ENCODE measurements at places on chromosomes 13 and 19.

DNA sequence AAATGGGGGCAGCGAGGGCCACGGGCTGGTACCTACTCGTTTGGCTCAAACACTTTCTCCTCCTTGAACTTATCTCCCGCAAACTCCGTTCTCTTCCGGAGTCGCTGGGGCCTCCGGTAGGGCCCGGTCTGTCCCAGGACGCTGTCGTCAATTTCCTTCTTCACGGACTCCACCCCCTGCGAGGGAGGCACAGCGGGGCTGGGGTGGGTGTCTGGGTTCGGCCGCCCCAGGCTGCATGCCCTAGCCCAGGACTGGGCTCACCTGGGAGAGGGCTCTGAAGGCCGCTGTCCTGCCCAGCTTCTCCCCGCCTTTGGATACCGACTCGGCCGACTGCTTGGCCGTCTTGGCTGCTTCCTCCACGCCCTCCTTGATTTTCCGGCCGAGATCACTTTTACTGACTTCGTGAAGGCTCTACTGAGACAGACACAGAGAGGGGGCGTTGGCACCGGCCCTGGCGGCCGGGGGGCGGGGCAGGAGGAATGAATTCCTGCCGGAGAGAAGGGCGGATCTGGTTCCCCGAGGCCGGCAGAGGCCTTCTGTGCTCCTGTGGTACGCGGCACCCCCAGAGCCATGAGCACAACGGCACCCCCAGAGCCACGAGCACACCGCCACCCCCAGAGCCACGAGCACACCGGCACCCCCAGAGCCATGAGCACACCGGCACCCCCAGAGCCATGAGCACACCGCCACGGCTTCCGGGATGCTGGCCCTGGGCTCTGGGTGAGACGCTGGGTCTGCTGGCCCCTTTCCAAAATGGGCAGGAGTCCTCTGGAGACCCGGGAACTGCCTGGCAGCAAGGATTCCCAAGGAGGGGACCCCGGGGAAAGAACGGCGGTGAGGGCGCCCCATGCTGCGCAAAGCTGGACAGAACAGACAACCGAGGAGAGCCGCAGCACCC lies 8.1 kb upstream of the CTXN1 start:
- DNase-seq: no peak

GRCh38 chr19:18901491-18901890 lies 5.5 kb upstream of the CERS1 start:
- DNase-seq: no peak

- DNase-seq: no peak
Observed at GRCh38 chr19:42018503-42019193, 24.6 kb upstream of the ATP1A3 start.

GRCh38 chr13:90270226-90270625 lies 1077.3 kb upstream of the MIR17HG start:
- DNase-seq: no peak

GRCh38 chr13:59461411-59461810 lies 702.3 kb downstream of the DIAPH3 start:
- DNase-seq: no peak

DNA sequence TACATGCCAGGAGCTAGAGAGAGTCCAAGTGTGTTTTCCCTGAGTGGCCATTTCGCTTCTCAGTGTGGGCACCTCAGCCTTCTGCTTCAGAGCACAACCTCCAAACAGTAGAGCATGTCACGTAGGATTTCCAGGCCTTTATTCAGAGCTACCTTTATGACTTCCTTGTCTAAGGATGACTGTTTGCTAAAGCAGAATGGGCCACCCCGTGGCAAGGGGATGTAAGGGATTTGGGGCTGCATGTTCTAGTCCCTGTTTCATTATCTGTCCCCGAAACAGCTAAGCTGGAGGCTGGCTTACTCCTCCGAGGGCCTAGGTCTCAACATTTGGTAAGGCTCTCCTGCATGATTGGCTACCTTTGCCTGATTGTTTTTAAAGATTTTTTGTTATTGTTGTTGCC lies 6.0 kb downstream of the RNASEH2B start:
- DNase-seq: no peak

DNA sequence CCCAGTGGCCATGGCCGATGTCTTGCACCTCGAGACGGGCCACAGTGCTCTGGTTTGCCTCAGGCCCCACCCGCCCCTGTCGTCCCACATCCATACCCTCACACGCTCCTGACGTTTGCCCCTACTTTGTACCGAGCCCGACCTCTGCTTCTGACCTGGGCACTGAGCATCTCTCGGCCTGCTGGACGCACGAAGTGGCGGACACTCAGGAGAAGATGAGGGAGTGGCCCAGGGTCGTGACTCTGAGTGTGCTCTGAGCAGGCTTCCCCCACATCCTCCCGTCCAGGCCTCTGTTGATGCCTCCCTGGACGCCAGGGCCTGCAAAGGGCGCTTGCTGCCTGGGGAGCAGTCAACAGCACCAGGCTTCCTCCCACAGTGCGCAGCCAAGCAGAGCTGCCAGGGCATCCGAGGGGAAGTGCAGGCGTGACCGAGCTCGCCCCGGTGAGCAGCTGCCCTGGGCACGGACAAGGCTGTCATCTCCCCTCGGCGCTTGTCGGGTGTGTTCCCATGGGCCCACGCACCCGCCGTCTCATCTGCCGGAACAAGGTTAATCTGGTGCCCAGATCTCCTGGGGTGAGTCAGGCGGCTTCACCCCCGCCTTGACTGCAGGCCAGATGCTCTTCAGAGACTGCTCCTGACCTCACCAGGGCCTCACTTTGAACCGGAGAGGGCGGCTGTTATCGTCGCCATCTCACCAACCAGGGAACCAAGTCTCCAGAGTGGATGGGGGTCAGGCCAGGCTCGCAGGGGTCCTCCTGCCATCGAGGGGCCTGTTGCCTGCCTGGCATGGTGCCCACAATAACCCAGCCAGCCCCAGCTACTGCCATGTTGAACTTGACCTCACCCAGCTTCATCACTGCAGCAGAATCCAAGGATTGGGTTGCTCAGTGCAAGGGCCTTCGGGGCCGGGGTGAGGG lies 27.2 kb downstream of the COMP start:
- DNase-seq: no peak

DNA sequence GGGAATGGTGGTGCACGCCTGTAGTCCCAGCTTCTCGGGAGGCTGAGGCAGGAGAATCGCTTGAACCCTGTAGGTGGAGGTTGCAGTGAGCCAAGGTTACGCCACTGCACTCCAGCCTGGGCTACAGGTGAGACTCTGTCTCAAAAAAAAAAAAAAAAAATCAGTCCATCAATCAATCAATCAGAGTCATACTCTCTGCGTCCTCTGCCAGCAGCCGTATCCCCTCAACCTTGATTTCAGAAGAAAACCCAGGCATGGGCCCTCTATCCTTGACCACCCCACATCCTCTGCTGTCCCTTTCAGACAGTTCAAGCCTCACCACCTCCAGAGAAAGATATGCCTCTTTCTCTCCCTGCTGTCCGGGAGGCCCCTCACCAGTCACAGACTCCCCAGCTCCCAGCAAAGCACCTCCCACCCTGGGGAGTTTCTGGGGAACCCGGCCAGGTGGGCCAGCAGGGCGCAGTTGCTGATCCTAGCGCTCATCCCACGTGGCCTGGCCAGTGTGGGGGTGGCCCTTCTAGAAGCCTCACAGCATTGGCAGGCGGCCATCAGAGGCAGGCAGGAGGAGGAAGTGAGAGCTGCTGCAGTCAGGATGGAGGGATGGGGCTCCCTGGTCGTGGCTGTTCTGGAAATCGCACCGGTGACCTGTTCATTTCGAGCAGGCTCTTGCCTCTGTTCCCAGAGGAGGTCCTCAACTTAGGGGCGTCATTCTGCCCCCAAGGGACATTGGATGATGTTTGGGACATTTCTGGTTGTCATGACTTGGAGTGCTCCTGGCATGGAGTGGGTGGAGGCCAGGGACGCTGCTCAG lies 10.2 kb upstream of the JSRP1 start:
- no peak for DNase-seq

- DNase-seq: no peak
Observed at GRCh38 chr13:73273745-73274144, 214.9 kb downstream of the KLF5 start.

DNA sequence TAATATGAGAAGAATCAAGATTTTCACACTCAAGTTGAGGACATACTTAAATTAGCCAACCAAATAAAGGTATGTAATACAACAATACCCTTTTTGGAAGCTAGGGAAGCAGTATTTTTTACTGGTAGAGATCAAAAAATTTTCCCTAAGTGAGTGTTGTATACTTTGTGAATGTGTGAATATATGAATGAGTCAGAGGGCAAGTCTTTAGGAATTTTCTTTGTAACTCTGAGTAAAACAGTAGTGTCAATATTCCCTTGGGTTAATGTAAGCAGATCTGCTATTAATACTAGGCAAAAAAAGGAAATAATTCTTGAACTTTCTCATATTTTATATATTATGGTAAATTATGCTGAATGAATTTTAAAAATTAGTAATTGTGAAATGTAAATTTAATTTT lies 1161.8 kb upstream of the MIR17HG start:
- no peak for DNase-seq

GRCh38 chr13:33202644-33203169 lies 82.8 kb downstream of the STARD13 start:
- no peak for DNase-seq

DNA sequence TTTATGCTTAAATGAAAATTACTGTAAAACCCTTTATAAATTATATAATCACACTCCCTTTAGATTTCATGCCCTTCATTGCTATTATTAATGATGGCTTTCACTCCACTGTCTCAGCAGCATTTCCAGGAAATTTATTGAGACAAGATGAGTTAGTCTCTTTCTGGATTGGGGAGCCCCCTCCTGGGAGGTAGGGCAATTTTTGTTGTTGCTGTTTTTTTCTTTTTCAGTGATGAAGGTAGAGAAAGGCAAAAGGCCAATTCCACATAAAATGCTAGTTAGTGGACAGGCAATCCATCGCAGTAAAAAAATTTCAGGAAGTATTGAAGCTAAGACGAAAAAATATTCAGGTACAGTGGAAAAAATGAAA lies 80.2 kb downstream of the TEX26 start:
- no peak for DNase-seq

DNA sequence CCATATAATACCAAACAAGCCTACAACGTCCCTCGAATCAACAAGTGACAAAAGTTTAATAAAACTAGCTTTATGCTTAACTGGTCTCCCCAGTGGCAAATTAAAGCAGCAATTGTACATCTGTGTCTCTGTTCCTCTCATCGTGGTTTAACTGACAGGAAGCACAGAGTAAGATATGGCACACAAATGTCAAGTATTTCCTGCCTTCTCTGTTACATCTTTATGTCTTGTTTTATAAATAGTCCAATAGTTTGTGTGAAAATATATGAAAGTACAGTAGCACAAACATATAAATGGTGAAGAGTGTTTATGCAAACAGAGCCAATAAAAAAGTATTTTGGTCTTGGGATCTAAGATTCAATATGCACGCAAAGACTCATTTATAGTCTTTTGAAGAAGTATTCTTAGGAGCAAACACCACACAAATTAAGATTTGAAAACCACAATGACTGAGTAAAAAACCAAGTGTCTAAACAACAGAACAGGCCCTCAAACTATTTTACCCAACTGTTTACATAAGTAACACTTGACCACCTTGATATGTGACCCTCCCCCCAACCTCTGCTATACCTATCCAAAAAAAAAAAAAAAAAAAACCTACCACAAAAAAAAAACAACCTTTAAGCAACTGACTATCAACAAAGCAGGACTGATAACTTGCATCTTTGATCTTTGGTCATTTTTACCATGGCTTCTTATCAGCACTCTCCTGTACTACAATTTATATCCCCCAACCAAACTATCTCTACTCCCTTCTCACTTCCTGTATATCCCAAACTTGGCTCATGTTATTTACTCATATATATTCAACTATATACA lies 14.0 kb downstream of the ELF1 start:
- DNase-seq: no peak

- no peak for DNase-seq
Observed at GRCh38 chr19:55252760-55253663, 5.8 kb downstream of the PPP6R1 start.

DNA sequence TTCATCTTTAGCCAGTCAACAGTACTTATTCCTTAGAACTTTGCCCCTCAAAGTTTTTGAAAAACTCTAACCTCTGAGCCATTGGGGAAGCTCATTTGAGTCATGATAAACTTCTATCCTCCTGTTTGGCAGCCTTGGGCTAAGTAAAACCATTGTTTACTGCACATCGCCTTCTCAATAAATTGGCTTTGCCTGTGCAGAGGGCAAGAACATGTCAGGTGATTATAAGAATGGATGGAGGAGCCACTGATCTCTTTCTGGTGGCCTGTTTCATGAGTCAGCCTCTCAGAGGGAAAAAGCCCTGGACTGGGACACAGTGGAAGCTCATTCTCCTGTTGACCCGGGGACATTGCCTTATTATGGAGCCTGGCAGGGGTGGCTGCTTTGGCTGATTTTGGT lies 19.4 kb upstream of the PSG4 start:
- no peak for DNase-seq

DNA sequence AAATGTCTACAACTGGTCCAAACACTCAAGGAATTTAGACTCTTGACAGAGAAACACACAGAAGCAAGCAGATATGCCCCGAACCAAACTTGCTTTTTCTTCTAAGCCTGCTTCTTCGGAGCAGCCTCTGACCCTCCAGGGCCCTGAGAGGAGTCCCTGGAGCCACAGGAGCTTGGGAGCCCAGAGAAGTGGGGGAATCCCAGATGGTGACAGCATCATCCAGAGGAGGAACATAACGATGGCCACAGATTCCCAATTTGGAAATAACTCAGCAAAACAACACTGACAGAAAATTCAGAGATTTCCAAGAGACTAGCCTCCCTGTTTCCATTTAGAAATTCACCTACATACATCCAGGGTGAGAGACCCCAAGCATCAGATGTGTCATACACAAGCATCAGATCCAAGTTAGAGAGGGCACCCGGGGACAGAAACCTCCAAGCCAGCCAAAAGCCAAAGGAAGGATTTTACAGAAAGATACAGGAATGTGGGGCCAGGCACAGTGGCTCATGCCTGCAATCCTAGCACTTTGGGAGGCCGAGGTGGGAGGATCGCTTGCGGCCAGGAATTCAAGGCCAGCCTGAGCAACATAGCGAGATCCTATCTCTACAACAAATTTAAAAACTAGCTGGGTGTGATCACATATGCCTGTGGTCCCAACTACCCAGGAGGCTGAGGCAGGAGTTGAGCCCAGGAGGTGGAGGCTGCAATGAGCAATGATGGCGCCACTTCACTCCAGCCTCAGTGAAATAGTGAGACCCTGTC lies 2.0 kb upstream of the PVR start:
- no peak for DNase-seq

GRCh38 chr19:13033819-13034611 lies 38.7 kb downstream of the NFIX start:
- DNase-seq: peak; percentile 15

DNA sequence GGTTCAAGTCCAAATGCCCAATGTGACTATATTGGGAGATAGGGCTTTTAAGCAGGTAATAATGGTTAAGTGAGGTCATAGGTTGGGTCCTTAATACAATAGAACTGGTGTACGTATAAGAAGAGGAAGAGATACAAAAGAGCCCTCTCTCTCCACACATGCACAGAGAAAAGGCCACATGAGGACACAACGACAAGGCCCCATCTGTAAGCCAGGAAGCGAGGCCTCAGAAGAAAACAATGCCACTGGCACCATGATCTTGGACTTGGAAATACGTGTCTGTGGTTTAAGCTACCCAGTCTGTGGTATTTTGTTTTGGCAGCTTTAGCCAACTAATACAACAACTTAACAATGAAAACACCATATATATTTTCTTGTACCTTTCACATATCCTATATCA lies 23.4 kb upstream of the RFC3 start:
- no peak for DNase-seq

- DNase-seq: no peak
Observed at GRCh38 chr13:83980331-83980730, 98.1 kb upstream of the SLITRK1 start.

- peak; percentile 3 for DNase-seq
Observed at GRCh38 chr13:97261254-97262005, 39.3 kb downstream of the MBNL2 start.
